ENCODE measurements at places on chromosomes 6 and 20.
A peak's percentile ranks its signal among the peaks of the same experiment; 100 is the strongest.

DNA sequence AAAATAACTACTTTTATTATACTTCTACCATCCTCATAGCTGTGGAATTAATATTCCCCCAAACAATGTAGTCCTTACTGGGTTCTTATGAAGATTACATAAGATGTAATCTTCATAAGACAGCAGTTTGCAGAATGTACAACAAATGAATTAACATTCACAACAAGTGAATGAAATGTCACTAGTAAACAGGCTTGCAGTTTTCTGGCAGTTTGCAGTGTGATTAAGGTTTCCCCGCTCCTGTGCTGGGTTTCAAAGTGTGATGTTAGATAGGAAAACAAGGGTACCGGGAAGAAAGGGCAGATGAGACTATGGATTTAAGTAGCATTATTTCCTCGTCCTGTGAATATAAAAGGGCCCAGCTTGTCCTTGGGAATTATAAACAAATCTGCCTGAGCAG, 22.5 kb downstream of the ARFGEF3 start:
- DNase-seq, result no peak

DNA sequence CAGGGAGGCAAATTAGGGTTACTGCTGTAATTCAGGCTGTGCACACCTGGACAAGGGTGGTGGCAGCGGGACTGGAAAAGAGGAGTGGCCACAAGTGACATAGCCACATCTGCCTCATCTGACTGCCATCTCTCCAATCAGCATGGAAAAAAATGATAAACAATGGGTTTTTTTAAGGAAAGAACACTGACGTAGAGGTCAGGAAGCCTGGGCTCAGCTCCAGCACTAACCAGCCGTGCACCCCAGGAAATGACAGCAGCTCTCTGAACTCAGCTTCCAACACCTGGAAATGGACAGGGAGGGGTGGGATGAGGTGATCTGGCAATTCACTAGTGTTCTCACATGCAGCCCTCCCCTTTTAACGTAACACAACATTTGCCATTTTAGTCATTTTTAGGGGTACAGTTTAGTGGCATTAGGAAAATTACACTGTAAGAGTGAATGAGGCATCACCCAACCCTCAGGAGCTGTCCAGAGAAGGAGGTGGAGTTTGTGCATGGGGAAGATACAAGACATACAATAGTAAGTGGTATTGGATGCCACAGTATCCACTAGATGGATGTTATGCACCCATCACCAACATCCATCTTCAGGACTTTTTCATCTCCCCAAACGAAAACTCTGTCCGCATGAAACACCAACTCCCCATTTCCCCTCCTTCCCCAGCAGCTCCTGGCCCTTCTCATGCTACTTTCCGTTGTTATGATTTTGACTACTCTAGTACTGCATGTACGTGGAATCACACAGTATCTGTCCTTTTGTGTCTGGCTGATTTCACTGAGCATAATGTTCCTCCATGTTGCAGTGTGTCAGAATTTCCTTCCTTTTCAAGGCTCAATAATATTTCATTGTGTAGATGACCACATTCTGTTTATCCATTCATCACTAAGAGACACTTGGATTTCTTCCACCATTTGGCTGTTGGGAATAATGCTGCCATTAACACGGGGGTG, 215.5 kb upstream of the ECI2 start:
- DNase-seq, result no peak

DNA sequence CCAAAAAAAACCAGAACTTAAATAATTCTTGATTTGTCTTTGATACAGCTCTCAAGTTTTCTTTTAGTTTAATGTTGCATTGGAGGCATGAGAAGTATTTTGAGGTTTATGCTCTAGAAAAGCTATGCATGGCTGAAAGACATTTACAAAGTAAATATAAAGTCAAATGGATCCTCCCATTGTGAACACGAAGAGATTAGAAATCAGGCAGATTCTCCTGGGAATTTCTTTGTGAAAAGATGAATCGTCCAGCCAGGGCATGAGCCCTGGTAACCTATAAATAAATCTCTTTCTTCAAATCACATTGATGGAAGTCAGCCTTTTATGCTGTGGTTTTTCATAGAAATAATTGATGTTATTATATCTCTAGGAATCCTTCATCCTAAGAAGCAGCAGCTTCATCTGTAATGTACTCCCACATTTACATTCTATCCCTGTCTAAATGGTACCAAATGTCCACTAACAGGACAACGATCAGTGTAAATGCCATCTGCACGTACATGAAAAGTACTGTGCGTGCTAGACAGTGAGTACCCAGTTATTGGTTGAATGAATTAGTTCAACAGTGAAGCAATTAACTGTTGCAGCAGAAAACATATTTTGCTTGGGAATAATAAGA, 143.6 kb downstream of the ALDH8A1 start:
- DNase-seq, result no peak

DNA sequence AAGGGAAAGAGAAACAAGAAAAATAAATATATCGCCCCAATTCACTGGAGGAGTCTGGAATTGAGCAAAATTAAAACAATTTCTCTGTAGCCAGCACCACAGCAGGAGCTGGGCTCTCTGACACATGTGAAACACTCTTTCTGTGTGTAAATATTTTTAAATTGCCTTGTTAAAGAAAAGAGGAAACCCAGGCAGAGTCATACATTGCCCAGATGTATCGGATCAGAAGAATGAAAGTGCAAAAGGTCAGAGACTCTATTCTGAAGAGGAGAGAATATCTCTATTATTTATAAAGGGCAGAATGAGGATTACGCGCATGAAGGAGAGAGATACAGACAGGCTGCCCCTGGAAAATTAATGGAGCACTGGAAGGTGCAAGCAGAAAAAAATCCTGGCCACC, 127.0 kb upstream of the MAN1A1 start:
- DNase-seq, result no peak

- no peak for DNase-seq
Measured at GRCh38 chr20:38202982-38203293, 37.9 kb upstream of the TGM2 start.

GRCh38 chr6:5113096-5113495, 28.0 kb downstream of the PPP1R3G start:
- no peak for DNase-seq

DNA sequence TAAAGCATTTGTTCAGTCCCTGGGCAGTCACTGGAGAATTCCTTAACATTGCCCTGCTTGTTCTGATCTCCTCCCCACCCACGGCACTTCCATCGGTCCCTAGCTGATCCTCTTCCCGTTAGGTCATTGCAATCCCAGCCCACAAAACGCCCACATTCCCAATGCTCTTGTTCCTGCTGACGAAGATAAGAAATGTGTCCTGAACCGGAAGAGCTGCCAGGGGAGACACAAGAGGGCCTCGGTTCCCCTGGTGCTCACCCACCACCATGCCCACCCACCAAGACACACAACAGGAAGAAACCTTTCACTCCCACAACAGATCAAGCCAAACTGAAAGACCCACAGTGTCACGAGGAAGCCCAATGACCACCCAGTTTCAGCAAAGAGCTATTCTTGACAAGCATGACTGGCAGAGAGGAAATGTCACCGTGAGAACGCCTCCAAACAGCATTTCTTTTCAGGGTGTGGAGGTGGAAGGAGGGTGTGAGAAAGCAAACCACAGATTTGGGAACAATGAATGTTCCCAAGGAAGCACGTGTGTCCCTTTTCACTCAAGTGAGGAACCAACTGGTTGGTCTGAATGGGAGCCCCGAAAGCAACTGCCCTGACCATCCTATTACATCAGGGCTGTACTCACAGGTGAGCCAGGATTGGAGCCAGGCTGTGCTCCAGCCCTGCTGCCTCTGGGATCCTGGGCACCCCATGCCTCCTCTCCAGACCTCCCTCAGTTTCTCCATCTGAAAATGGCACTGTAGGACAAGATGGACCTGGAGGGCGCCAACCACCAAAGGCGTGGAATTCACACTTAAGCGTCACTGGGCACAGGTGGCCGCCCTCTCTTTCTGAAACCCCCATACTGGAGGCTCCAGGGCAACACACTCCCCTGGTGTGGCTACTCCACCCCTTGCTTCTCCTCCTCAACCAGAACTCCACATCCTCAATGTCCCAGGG, 97.5 kb downstream of the ZMYND8 start:
- DNase-seq, result no peak

DNA sequence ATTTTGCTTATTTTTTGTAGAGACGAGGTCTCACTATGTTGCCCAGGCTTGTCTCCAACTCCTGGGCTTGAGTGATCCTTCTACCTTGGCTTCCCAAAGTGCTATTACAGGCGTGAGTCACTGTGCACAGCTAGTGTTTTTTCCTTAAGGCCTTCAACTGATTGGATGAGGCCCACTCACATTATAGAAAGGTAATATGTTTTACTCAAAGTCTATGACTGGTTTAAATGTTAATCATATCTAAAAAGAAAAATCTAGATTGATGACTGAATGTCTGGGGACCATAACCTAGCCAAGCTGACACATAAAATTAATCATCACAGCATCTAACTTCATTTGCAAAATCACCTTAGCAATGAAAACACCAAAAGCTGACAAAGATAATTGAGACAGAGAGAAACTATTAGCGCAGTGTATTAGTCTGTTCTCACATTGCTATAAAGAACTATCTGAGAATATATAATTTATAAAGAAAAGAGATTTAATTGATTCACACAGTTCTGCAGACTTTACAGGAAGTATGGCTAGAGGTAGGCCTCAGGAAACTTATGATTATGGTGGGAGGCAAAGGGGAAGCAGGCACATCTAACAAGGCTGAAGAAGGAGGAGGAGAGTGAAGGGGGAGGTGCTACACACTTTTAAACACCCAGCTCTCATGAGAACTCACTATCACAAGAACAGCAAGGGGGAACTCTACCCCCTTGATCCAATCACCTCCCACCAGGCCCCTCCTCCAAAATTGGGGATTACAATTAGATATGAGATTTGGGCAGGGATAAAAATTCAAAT, 66.8 kb upstream of the ARHGAP18 start:
- no peak for DNase-seq

- no peak for DNase-seq
Measured at GRCh38 chr6:1663511-1663910, 53.8 kb downstream of the FOXC1 start.

GRCh38 chr20:1920826-1921225, 25.6 kb downstream of the SIRPA start:
- DNase-seq, result no peak

DNA sequence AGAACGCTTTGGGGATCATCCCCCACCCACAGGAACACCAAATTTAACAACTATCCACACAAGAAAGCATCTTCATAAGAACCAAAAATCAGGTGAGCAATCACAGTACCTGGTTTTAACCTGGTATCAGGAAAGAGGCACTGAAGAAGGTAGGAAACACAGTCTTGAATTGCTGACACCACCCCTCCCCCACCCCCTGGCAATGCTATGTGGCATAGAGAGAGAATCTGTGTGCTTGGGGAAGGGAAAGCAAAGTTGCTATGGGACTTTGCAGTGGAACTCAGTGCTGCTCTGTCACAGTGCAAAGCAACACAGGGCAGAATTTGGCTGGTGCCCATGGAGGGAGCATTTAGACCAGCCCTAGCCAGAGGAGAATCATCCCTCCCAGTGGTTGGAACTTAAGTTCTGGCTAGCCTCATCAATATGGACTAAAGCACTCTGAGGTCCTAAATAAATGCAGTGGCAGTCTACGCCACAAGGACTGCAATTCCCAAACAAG, 565.5 kb downstream of the EPM2A start:
- DNase-seq, result no peak

DNA sequence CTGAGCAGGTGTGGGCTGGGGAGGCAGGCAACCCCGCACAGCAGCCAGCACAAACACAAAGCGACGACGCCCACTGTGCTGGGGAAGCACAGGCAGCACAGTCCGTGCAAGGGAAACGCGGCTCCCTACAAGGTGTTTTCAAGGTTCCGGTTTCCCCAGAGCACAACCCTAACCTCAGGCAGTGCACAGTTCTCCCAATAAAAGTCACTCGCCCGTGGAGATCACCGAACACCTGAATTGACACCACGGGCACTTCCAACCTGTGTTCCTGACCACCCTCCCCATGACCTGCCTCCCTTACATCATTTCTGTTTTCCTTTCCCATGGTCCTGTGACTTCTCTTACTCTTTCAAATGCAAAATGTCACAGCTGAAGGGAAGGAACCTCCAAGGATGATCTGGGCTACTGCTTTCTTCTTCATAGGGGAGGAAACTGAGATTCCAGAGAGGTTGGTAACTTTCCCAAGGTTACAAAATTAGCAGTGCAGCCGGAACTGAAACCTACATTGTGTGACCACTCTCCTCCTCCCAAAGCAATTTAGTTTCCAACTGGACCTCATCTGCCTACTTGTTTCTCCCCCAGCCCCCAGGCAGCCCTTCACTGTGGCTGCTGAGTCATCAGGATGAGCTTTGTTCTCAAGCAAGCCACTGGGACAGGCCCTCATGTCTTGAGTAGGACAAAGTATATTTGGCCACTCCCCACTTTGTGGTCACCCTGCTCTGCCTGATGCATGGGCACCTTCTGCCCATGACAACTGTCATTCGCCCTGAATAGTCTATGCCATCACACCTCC, 125.3 kb downstream of the ATXN1 start:
- no peak for DNase-seq

GRCh38 chr6:111800259-111800765, 72.9 kb downstream of the FYN start:
- DNase-seq, result no peak

GRCh38 chr20:3334156-3334943, 73.1 kb downstream of the DNAAF9 start:
- DNase-seq, result no peak

GRCh38 chr6:54992789-54993188, 146.2 kb downstream of the FAM83B start:
- no peak for DNase-seq

DNA sequence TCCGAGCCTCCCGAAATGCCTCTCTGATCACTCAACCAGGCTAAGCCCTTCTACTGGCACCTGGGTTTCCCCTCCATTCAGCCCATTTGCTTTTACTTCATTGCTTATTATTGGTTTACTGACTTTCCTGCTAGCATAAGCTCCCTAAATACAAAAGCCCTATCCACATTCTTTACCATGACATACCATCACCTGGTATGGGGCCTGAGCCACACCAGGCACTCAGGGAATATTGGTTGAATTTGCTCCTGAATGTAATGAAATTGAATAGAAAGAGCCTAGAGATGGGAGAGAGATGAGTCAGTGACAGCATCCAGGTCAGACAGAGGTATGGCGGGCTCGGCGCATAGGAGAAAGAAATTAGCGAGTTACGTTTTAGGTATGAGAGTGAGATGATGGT, 120.0 kb downstream of the CD164 start:
- DNase-seq, result no peak

DNA sequence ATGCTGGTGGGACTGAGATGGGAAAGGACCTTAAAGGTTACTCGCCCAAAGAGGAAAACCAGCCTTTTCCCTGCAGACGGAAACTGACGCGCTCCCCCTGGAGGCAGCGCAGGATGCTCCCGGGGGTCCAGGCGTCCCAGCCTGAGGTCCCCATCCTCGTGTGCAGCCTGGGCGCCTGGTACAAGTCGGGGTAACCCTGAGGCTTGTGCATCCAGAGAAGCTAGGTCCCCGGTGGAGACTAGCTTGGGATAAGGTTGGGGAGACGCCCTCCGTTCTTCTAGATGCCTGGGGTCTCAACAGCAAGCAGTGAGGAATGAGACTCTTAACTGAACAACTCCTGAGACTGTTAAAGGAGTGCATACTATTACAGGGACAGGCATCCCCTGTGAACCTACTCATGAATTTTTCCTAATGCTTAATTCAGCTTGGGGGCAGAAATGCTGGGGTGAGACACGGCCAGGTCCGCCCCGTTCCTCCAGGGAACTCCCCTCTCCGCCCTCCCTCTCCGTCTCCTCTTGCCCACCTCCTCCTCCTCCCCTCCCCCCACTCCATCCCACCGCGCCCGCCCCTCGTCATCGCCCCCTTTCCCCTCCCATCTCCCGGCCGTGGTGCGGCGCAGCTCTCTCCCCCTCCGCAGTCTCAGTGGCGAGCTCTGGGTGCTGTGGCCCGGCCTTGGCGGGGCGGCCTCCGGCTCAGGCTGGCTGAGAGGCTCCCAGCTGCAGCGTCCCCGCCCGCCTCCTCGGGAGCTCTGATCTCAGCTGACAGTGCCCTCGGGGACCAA, at the start of gene PRSS35:
PRSS35 (plus strand) TSS at position 634 of the 781 bp plus-strand sequence. CDS start 10,908 bp downstream, outside the sequence.
- DNase-seq, result peak; percentile 10
